Muscle of arm (tissue), 14 donors: ENCODE measurements at places on chromosomes 7 and 10. TPM values are rescaled to one million over a fixed set of nuclear protein-coding genes. Genes with fewer than 3 reads are reported as not detected.

DNA sequence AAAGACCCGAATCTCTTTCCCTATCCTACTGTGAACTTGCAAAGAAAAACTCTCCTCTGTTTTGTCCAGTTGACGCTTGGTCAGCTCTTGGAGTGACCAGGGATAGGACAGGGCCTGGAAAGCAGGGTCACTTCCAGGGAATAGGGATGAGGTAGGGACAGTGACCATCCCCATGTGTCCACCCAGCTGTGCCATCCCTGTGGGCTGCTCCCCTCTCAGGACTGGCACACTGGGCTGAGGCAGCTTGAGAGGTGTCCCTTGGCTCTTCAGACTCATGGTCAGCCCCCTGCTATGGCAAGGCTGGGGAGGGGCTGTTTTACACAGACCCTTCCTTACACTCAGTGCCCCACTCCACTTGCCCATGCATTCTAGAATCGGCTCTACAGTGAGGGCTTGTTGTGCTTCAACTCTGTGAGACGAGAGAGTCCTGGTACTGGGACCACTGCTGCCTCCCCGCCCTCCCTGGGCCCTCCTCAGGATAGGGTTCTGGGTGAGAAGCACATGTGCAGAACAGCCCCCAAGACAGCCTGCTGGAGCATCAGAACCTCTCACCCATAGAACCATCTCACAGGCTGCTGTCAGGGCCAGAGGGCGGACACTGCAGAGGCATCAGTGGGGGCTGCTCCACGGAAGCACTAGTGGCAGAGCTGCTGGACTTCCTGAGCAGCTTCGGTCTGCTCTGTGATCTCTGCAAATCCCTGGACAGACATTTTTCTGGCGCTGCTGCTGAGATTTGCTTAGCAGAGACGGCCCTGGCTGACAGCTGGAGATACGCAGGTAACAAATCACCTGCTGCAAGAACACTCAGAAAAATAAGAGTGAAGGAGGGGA lies 202.8 kb upstream of the CXCL12 start:
- no peak for DNase-seq

GRCh38 chr7:142140401-142140959 lies 29.0 kb downstream of the MGAM2 start:
- DNase-seq: no peak

DNA sequence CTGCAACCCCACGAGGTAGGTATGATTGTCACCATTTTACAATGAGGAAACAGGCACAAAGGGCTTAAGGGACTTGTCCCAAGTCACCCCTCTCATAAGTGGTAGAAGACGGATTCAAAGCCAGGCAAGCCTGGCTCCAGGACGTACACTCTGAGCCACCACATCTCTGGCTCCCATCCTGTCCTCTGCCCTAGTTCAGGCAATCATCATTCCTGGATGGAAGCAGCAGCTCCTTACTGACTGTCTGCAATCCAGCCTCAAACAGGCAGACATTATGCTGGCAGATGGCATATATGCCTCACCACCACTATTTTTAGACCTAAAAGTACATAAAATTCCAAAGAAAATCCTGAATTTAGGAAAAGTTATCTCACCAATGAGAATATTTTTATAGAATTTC lies 100.7 kb downstream of the USP6NL start:
- DNase-seq: no peak

DNA sequence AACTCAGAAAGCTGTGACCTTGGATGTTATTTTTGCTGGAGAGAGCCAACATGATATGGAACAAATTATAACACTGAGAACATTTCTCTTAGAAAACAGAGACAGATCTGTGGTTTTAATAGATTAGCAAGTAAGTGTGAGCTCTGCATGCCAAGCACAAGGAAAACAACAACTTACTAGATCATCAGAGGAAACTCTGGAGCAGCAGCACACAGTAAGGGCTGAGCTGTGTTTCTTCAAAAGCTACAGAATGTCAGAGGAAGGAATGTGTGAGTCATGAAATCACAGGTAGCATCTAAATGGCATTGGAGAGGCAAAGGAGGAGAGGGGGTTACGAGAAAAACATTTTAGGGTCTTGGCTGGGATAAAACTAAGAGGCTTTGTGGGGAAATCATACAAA lies 283.4 kb upstream of the FZD8 start:
- DNase-seq: no peak

- DNase-seq: no peak
These were observed 43.7 kb downstream of the OSBPL3 start for GRCh38 chr7:24936121-24936824.

Gene SERPINE1
- polyA plus RNA-seq: 2.6 TPM

DNA sequence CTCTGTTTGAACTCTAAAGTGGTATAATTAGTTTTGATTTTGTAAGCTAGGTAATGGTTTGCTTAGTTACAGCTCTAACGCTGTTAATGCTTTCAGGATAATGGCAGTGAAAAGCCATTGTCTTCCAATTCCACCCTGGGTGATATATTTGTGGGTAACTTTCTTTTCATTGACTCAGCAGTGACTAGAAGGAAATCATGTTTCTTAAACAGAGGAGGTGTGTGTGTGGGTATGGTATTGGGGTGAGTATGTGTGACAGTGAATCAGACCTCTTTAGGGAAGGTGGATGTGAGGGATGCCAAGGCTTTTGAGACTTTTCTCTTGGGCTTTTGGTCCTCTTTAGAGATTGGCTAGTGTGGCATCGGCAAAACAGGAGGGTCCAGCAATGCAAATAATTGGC lies 13.6 kb downstream of the ENTPD7 start:
- DNase-seq: no peak

Gene GLI3
- 19.1 TPM for polyA plus RNA-seq
